ENCODE measurements at places on chromosomes 2 and 18.

GRCh38 chr2:68662466-68662865 lies 19.1 kb downstream of the PROKR1 start:
- no peak for DNase-seq

GRCh38 chr2:207505728-207506127 lies 24.0 kb upstream of the CREB1 start:
- DNase-seq, result no peak

DNA sequence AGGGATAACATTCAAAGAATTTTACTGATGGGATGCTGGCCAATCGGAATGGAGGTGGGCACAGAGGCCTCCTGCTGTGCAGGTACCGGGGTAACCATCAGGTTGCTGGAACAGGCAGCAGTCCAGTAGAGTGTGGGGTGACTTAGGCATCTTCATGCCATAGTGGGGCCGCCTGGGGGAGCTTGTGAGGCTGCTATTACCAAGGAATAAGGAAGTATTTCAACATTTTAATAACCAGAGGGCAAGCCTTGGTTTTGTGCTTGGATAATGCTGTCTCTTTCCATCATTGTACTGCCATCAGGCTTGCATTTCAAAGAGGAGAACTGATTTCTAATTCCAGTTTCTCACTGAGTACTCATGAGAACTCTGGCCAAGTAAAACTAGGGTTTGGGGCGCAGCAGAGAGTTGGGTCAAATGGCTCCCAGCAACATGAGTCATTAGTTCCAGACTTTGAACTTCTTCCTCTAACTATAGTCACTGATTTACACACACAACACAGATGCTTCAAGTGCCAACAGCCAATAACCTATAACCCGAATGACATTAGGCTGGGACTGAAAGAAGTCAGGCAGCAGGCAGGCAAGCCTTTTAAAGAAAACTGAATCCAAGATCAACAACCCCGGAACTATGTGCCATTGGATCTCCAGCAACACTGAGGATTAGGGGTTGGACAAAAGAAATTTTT lies 56.1 kb upstream of the FHL2 start:
- DNase-seq, result no peak

DNA sequence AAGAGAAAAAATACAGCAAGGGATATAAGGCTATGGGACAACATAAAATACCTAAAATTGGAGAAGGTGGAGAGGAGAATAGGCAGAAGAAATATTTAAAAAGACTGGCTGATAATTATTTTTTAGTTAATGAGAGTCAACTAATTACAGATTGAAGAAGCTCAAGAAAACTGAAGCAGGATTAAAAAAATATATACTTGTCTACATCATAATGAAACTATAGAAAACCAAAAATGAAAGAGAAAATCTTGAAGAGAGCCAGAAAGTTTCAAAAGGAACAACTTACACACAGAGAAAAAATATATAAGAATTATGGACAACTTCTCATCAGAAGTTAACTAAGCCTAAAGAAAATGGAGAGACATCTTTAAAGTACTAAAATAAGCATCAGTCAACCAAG lies 62.9 kb upstream of the APCDD1 start:
- DNase-seq, result no peak

GRCh38 chr18:41268271-41268670 lies 686.8 kb upstream of the PIK3C3 start:
- no peak for DNase-seq

DNA sequence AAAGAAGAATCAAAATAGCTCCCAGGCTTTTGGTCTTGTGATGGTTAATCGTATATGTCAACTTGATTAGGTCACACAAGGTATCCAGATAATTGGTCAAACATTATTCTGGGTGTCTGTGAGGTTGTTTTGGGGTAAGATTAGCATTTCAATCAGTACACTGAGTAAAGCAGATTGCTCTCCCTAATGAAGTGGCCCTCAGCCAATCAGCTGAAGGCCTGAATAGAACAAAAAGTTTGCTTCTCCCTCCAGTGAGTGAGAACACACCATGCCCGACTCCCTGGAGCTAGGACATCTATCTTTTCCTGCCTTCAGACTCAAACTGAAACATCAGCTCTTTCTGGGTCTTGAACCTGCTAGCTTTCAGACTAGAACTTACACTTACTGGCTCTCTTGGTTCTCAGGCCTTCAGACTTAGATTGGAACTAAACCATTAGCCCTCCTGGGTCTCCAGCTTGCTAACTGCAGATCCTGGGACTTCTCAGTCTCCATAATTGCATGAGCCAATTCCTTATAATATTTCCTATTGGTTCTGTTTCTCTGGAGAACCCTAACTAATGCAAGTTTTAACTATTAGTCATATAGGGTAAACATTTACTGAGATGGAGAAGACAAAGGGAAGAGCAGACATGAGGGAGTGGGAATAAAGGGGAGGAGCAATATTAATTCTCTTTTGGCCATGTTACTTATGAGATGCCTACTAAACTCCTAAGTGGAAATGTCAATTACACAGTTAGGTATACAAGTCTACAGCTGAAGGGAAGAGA lies 25.5 kb downstream of the LNPK start:
- DNase-seq, result no peak

- DNase-seq, result no peak
Measured at GRCh38 chr2:175807031-175807873, 194.8 kb downstream of the LNPK start.

- DNase-seq, result no peak
Measured at GRCh38 chr2:161316701-161317100, 8.5 kb downstream of the PSMD14 start.

DNA sequence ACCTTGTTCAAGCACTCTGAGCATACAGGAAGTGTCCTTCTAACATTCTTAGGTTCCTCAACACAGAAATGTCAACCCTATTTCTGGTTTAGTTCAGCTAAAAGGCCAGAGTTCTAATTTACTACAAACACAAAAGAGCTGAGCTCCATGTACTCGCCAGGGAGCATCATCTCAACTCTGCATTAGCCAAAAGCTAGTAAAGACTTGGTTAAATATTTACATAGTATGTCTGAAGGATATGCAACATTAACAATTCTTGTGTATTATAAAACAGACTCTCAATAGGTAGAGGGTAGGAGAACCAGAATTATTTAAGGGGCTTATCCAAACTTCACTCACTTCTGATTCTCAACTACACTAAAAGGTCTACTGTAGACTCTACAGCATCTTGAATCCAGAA lies 154.6 kb downstream of the THADA start:
- DNase-seq, result no peak

DNA sequence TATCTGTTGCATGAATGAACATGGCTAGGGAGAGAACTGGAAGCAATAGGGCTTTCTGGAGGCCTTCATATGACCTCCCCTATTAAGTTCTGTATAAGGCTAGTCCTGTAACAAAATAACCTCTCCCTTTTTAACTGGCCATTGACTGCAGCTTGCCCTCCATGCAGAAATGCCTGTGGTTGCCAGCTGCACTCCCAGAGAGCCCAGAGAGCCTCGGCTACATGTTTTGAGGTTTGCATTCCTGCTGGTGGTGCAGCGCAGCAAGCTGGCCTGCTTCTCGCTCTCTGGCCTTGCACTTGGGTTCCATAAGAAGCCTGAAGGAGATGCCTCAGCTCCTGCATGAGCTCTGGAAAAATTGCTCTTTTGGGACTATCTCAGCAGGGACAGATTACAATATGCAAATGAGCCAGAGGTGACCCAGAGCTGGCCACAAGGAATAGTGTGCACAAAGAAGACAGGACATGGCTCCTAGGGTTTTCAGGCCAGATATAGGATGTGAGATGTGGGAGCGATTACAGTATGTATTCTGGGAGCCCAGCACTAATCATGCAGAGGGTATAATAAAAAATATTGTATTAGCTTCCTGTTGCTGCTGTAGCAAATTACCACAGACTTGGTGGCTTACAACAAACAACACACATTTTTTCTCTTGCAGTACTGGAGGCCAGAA lies 186.7 kb downstream of the INSIG2 start:
- no peak for DNase-seq

GRCh38 chr2:196314780-196315179 lies 143.4 kb upstream of the STK17B start:
- no peak for DNase-seq

DNA sequence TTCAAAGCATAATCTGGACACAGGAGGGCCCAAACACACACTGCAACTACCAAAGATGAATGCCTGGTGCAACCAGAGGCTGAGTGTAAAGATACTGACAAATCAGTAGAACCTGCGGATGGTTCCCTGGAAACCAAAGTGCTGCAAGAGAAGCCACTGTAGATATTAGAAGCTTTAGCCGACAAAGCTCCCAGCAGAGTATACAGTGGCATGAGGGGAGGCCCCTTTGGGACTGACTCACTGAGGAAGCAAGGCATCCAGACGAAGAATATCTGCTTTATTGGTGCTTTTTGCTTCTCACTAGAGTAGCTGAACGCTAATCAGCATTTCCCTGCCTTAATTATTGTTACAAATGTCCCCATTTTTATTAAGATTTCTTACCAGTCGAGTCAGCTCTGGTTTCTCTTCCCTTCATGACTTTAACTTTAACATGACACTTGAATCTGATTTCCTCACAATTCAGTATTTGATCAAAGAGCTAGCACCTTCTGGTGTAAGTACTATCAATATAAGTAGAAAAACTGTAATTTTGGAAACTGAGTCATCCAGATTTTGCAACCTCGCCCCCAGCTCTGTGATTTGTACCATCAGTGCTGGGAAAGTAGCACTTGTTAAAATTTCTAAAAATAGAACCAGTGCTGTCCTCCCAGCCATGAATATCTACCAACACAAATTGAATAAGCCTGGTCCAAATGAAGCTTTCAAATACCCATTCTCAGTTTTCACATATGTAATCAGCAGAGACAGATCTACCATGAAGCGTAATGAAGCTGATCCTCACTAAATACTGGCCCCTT lies 34.2 kb downstream of the FIGN start:
- no peak for DNase-seq

DNA sequence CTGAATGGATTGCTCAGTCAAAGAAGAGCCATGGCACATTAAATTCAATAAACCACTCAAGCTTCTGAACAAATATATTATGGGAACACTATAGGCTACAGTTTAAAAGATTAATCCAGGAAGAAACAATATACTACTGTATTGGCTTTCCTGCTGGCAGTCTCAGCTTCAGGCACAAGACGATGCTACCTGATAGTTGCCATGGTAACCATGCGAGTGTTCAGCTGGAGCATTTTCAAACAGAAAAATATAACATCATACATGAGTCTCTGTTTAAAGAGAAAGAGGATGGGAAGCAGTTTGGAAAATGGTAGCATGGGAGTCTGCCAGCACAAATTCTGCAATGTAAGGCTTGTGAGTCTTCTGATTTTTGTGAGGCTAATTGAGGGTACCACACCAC lies 65.9 kb upstream of the CPO start:
- DNase-seq, result no peak

- DNase-seq, result no peak
Measured at GRCh38 chr2:199932312-199932855, 21.3 kb downstream of the C2orf69 start.

GRCh38 chr2:238093181-238094140 lies 6.7 kb upstream of the ESPNL start:
- no peak for DNase-seq

DNA sequence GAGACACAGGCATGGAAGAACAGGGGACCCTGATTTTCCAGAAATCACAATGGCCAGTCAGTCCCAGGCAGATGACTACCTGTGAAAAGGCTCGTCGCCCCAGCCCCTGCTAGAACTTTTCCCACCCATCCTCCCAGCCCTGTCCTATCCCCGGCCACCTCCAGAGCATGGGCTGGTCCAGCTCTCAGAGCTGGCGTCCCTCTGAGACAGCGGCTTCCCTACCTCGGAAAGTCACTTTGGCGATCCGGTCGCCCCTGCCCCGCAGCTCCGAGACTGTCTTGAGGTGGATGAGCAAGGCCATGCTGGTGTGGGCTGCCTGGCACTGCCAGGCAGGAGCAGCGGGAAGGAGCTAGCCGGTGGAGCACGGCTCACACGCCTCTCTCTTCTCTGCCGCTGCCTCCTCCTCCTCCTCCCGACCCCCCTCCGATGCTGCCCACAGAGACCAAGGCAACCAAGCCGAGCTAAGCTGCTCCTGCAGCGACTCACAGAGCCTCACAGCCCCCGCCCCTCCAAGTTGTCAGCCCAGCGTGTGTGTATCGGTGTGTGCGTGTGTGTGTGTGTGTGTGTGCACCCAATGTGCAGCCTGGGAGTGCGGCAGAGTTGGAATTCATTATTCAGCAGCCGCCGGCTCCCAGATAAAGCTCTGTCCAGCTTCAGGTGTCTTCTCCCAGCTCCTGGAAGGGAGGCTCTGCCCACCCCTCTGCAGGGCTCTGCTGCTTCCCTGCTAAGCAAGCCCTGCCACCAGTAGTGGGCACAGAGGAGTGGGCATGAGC lies 80.5 kb upstream of the OTOF start:
- no peak for DNase-seq

DNA sequence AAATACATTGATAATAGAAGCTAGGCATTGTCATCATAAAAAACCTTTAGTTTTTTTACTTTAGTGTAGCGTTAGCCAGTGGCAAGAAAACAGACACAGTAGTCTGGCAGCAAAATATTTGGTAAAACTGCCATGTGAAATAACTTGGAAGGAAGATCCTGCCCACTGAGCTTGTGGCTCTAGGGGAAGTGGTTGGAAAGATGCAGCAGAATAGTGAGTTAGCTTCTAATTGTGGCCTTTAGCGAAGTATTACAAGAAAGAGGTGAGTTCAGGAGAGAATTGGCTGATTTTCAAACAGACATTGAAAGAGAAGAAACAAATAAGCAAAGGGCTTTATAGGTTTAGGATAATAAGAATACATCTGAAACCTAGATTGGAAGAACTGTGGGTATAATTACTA lies 1887.8 kb upstream of the CELF4 start:
- no peak for DNase-seq

DNA sequence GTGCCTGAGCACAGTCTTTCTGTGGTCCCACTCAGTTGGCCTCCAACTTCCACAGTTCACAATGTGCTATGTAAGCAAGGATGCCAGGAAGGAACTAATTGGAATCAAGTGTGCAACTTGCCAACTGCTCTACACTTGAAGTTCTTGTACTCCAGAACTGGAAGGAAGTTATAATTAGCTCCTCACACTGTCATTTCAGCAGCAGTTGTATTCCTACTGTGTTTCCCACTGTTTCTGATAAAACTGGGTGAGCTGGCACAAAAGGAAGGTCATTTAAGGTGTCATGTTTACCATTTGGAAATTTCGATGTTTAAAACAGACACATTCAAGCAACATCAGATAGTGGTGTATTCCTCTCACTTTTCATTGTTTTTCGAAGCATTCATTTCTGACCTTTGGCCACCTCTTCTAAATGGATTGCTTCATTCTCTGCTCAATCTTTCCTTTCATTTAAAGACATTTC lies 84.2 kb downstream of the ANTXR1 start:
- no peak for DNase-seq

GRCh38 chr18:65527879-65528633 lies 222.8 kb upstream of the CDH7 start:
- DNase-seq, result no peak

- DNase-seq, result no peak
Measured at GRCh38 chr2:132489150-132489549, 72.5 kb downstream of the GPR39 start.

DNA sequence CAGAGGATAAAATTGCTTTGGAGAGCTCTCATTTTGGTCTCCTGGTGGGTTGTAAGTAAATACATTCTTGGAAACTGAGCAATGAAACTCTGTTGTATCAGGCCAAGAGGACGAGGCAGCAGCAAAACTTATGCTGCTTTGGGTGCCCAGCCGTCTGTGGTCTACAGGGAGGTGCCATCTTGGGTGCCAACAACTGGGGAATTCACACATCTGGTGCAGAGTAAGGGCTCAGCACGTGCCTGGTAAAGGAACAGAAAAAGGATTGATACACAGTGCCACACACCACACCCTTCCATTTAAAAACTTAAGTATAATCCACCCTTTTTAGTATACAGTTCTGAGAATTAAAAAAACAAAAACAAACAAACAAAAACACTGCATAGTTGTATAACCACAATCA lies 221.9 kb downstream of the TSN start:
- no peak for DNase-seq
